Activated gamma-delta T cell (primary cell): ENCODE measurements at places on chromosomes 7 and 10.

DNA sequence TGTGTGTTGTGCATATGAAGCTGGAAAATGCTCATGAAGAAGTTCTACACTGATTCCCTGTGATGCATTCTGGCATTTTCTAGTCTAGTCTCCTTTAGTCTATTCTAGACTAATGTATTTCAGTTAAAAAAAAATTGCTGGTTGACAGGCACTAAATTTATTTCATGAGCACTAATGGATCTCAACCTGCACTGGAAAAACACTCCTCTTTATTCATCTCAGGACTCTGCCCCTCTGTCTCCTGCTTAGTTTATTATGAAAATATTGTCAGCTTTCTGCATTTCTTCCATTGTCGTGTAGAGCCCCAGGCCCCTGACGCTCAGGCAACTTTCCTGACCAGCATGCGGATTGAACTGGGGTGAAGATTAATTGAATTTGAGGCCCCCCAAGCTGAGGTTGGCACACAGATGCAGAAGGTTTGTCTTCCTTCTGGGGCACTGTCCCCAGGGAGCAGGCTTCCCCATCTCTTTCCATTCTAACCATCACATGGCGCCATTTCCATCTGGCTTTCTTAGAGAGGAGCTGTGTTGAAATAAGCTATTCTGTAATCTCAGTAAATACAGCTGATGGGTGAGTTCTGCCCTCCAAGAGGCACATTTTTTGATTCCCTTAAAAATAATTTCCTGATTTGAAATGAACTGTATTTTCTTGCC is 128.7 kb downstream of the INSYN2A start:
- DNase-seq: no peak

GRCh38 chr7:24835643-24836042 is 78.4 kb upstream of the GSDME start:
- no peak for DNase-seq

DNA sequence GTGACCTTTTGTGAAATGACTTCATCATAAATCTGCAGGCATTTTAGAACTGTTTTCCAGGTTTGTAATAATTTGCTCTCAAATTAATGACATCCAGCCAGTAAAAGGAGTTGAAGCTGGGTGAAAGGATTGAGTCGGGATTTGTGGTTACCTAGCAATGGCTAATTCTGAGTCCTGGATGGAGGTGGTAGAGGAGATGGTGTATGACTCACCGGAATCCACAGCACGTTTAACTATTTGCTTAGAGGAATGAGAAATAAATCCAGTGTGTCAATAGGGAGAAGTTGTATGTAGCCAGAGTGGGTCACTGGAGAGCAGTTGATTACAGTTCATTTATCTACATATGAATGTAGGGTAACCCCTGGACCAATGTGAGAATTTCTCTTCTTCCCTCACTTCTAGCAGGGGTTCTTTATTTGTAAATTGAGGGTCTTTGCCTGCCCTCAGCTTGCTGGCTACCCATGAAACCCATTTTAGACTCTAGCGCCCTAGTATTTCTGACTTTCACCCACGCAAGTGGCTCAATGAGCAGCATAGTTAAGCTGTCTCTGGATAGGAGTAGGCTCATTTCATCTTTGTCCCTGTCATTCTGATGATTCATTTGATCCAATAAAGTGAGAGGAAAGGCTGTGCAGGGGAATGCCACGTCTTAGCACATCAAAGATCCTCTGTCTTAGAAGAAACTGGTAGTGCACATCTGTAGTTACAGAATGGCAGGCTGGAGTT is 547.8 kb downstream of the SORCS3 start:
- no peak for DNase-seq

DNA sequence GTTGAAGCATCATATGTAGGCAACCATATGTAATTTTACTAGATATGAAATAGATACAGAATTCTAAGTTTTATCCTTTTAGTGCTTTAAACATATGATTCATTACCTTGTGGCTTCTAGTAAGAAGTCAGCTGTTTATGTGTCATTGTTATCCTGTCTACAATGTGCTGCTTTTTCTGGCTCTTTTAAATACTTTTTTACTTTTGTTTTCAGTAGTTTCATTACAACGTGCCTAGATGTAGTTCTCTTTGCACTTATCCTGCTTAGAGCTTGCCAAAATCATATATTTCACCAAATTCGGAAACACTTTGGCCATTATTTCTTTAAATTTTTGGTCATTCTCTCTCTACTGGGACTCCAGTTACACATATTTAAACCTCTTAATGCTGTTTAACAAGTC is 26.4 kb downstream of the YAE1 start:
- DNase-seq: no peak
